ENCODE measurements at places on chromosomes 3 and 15.

GRCh38 chr3:151813799-151814198 is at the start of gene AADAC:
Gene AADAC (plus strand): TSS chr3:151814116. CDS start chr3:151814163, 47 bp downstream.
- no peak for DNase-seq

GRCh38 chr3:186937017-186937875 is 6.9 kb downstream of the ST6GAL1 start:
- no peak for DNase-seq

DNA sequence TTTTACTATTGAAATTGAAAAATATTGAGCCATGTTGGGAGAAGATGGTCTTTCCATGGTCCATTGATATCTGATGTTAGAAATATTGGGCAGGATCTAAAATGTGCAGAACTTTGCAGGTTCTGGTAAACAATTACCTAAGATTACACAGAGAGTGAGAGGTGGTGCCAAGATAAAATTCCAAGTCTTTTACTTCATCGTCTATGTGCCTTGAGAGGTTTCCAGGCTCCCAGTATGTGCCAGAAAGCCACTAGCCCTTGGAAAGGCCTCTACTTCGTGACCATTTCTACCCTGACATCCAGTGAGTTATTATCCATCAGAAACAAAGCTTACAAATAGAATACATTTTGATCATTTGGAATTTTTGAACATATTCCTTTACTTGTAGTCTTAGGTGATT is 27.6 kb downstream of the CD200 start:
- DNase-seq: no peak

GRCh38 chr3:96813820-96814650 is at the start of gene EPHA6:
Gene EPHA6 (plus strand): TSS chr3:96814594.
- DNase-seq: peak; percentile 4

- no peak for DNase-seq
These were observed 40.6 kb upstream of the FLNB start for GRCh38 chr3:57967590-57967989.

- no peak for DNase-seq
These were observed 31.1 kb downstream of the CYFIP1 start for GRCh38 chr15:22949074-22949547.

DNA sequence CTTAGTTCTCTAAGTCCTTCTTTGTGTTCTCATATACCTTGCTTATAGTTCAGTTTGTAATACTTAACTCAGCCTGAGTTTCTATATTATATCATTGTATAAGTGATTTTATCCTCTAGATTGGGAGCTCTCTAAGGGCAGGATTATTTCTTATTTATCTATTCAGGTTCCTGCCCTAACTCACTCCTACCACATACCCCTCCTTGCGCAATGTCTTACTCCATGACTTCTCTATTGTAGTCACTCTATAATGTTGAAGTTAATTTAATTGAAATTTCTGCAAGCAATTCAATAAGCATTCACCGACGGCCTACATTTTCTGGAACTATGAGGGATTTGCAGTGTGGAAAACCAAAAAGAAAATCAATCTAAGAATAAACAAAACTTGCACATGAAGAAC is 3.6 kb upstream of the OR5K4 start:
- DNase-seq: no peak

DNA sequence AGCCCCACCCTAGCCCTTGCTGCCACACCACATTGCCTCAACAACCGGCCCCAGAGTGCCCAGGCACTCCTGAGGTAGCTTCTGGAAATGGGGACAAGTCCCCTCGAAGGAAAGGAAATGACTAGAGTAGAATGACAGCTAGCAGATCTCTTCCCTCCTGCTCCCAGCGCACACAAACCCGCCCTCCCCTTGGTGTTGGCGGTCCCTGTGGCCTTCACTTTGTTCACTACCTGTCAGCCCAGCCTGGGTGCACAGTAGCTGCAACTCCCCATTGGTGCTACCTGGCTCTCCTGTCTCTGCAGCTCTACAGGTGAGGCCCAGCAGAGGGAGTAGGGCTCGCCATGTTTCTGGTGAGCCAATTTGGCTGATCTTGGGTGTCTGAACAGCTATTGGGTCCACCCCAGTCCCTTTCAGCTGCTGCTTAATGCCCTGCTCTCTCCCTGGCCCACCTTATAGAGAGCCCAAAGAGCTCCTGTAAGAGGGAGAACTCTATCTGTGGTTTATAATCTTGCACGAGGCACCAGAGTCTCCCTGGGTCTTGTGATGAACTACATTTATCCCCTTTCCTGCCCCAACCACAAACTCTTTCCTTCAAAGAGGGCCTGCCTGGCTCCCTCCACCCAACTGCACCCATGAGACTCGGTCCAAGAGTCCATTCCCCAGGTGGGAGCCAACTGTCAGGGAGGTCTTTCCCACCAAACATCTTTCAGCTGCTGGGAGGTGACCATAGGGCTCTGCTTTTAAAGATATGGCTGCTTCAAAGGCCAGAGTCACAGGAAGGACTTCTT is 39.1 kb downstream of the MESD start:
- no peak for DNase-seq

GRCh38 chr3:80771085-80771484 is 990.4 kb downstream of the GBE1 start:
- no peak for DNase-seq

Measured in forelimb muscle (tissue), 1 donor.